Activated CD8-positive, alpha-beta memory T cell treated with anti-CD3 and anti-CD28 coated beads for 1 hour (primary cell): ENCODE measurements at places on chromosomes 4 and X.

- DNase-seq = no peak
These were observed 24.1 kb downstream of the FGFRL1 start for GRCh38 chr4:1035510-1035909.

- DNase-seq = no peak
These were observed 1166.3 kb upstream of the ADGRL3 start for GRCh38 chr4:60033826-60034225.

GRCh38 chr4:147355847-147356246, 125.0 kb upstream of the EDNRA start:
- no peak for DNase-seq

DNA sequence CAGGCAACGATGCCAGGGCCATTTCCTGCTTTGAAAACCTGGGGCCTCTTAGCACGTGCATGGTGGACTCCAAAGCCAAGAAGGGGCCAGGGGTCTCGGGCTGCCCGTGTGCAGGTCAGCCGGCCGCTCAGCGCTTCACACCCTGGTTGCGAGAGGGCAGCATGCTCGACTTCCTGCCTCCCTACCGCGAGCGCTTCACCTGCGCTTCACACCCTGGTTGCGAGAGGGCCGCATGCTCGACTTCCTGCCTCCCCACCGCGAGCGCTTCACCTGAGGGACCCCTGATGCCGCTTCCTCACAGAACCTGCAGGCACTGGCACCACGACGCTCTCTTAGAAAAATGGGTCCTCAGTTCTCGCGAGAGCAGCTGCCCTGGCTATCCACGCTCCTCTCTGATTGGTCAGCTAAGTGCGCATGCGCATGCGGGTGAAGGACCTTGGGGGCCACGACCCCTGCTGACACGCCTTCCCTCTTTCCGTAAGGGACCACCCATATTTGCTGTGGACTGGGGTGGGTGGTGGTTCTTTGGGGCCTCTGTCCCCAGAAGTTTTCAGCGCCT, at the start of gene FAM9A:
Gene FAM9A (minus strand): TSS at position 343 of the 559 bp plus-strand sequence. CDS start 1,212 bp downstream, outside the sequence.
- DNase-seq = no peak

DNA sequence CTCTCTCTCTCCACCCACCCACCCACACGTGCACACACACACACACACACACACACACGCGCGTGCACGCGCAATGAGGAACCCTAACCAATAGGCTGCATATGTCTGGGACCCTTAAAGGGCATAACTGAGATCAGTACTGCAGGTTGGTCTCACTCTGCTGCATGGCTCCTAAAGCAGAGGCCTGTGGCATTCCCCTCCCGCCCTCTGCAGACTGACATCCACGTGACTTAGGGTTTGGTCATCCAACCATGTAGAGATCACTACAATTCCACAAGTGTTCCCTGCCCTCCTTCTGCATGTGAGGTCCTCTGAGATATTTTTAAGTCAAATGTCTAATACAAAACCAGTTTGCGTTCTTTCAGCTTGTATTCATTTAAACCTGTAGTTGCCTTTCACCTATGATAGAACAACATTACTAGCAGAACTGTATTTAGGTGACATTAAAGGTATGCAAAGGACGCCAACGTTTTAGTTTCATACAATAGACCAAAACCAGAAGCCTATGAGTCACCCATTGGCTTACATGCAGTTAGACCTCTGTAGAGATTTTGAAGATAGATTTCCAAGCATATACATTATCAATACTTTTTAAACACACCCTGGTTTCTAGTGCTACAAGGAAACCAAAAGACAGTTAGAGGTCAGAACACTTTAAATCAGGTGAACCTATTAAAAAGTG, 10.1 kb downstream of the XAGE5 start:
- no peak for DNase-seq

- no peak for DNase-seq
These were observed 181.7 kb upstream of the GPR101 start for GRCh38 chrX:137215467-137215866.

GRCh38 chrX:139801397-139801813, 93.4 kb upstream of the MCF2 start:
- DNase-seq = no peak

DNA sequence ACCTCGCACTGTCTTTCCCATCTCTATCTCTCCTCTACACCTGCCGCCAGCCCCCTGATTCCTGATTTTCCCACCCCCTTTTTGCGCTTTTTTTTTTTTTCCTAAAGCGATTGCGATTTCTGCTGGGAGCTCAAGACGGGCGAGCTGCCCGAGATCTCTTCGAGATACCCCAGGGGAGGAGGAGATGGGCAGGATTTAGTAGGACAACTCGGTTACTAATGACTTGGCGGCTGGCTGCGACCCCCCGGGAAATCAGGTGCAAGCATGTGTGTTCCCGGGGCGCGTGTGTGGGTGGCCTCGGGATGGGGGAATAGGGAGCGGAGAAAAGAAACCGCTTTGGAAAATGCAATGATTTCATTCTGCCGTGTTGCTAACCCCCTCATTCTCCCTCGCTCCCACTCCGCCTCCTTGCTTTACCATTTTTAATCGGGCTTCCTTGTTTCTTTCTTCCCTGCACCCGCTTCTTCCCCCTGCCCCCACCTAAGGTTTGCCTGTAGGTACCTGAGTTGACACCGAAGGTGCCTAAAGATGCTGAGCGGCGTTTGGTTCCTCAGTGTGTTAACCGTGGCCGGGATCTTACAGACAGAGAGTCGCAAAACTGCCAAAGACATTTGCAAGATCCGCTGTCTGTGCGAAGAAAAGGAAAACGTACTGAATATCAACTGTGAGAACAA, 4.4 kb downstream of the SLITRK2 start:
- no peak for DNase-seq

DNA sequence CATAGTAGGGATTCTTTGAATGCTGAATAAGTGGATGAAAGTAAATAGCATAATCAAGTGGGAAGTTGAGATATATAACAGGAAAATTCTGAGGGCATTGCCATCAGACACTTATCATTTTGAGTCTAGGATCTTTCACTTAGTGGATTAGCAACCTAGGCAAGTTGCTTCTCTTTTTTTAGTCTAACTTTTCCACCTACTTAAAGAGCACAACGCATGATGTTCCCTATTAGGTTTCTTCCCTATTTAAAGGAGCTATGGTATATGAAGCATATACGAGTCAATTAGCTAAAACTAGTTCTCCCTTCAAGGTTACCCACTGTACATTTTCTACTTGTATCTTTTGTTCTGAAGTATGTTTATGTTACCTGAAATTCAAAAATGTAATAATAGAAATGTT, 67.1 kb upstream of the HS3ST1 start:
- no peak for DNase-seq

DNA sequence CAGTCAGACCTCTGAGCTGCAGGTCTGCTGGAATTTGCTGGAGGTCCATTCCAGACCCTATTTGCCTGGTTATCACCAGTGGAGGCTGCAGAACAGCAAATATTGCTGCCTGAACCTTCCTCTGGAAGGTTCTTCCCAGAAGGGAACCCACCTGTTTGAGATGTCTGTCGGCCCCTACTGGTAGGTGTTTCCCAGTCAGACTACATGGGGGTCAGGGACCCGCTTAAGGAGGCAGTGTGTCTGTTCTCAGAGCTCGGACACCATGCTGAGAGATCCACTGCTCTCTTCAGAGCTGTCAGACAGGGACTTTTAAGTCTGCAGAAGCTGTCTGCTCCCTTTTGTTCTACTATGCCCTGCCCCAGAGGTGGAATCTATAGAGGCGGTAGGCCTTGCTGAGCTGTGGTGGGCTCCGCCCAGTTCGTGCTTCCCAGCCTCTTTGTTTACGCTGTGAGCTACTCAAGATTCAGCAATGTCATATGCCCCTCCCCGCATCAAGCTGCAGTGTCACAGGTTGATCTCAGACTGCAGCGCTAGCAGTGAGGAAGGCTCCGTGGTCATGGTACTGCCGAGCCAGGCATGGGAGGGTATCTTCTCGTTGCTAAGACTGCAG, 44.1 kb upstream of the KDR start:
- no peak for DNase-seq

GRCh38 chrX:8987672-8988250, 46.2 kb downstream of the FAM9B start:
- DNase-seq = peak; percentile 7

GRCh38 chr4:121198251-121198650, 34.1 kb upstream of the TNIP3 start:
- DNase-seq = no peak

DNA sequence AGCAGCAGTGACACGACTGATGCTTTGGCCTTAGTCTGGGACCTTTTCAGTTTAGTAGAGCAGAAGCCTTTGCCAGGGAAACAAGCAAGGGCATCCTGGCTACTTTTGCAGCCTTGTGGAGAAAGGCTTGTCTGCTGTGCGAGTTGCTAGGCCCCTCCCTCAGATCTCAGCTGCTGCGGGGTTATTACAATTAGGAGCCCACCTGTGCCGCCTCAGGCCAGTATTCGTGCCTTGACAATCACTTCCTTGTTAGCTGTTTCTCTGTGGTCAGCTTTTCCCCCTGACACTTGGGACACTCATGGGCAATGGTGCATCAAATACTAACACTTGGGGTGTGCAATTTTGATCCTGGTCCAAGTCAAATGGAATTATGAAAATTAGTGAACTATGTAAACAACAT, 67.9 kb downstream of the SH2D1A start:
- no peak for DNase-seq

DNA sequence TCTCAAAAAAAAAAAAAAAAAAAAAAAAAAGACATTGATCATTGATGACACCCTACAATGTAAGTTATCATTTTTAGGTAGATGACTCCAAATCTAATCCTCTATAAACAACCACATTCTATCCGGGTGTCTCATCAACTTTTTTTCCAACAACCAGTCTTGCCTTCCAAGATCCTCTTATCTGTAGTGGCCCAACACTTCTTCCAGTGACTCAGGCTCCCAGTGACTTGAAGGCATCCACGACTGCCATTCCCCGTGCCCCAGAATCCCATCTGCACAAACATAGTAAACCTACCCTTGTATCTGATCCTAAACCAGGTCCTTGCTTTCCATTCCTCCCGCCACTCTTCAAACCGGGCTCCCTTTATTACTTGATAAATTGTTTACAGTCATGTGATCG, 15.6 kb upstream of the TSPAN5 start:
- DNase-seq = no peak

GRCh38 chr4:80231180-80231579, 33.9 kb downstream of the PRDM8 start:
- DNase-seq = no peak

DNA sequence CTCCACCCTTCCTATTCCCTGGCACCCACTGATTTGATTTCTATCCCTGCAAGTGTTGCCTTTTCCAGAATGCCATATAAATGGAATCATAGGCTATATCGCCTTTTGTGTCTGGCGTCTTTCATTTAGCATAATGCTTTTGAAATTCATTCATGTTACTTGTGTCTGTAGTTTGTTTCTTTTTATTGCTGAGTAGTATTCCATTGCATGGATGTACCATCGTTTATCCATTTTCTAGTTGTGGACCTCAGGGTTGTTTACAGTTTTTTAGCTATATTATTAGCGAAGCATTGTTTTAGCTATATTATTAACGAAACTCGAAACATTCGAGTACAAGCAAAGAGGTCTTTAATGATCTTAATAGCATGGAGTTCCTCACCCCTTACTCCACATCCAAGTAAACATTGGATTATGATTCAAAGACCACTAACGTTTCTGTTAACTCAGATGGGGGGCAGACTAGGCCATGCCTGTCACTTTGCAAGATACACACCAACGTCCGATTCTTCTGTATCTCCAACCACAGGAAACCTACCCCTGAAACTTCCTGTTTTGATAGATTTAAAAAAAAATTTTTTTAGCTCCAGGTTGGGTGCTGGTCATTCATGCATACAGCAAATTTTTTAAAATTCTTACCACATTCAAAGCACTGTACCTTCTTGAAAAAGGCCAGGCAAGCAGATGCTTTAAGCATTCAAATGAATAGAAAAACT, 1.1 kb downstream of the DCK start:
- DNase-seq = no peak

GRCh38 chr4:6120361-6120760, 80.0 kb downstream of the JAKMIP1 start:
- DNase-seq = no peak

GRCh38 chrX:87941841-87942240, 424.2 kb downstream of the KLHL4 start:
- DNase-seq = no peak

GRCh38 chr4:87950493-87950892, 25.0 kb upstream of the SPP1 start:
- no peak for DNase-seq

- no peak for DNase-seq
These were observed 46.0 kb downstream of the ANKRD50 start for GRCh38 chr4:124666496-124666895.

DNA sequence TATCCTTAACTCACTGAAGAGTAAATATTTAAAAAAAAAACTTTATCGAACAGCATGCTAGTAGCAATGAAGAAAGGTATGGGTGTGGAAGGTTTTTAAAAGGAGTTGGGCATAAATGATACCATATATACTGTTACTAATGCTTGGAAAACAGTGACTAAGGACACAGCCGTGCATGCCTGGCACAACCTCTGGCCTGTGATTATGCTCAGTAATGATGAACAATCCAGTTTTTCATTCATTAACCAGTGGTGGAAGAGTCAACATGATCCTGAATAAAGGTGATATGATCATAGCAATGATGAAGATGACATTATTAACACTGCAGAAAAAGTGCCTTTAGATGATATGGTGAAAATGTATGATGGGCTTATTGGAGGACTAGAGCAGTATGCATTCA, 43.9 kb upstream of the GPR50 start:
- no peak for DNase-seq

DNA sequence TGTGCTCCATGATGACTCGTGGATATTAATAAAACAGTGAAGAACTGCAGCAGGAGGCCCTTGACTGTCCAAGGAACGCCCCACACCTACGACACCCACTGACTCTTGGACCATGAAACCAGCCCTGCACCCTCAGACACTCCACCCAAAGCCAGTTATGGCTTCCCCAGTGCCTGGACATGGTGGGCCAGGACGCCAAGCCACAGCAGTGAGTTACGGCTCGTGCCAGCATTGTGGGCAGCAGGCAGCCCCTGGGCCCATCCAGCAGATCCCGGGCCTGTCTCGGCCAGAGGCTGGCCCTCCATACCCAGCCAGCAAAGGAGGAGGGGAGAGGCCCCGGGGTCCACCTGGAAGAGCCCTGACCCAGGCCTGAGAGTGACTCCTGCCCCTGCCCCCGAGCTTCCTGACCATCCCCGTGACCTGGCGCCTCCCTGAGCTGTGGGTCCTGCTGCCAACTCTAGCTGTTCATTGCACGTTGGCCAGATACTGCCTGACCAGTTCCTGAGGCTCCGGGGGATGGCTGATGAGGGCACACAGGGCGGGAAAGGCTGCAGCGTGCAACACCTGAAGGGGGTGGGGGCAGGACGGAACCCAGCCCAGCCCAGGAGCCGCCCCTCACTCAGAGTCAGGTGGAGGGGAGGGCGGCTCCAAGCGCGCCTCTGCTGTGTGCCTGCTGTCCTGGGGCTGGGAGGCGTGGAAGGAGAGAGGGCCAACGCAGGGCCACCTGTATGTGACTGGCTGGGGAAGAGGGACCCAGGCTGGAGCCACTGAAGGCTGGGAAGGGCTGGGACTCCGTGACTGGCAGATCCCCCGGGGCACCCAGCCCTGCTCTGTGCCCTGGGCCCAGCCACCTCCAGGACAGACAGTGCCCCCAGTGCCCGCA, 739 bp downstream of the SLC49A3 start:
- no peak for DNase-seq

- DNase-seq = no peak
These were observed 19.7 kb upstream of the SCOC start for GRCh38 chr4:140353786-140354185.
